ENCODE measurements at places on chromosomes 12 and 14.

DNA sequence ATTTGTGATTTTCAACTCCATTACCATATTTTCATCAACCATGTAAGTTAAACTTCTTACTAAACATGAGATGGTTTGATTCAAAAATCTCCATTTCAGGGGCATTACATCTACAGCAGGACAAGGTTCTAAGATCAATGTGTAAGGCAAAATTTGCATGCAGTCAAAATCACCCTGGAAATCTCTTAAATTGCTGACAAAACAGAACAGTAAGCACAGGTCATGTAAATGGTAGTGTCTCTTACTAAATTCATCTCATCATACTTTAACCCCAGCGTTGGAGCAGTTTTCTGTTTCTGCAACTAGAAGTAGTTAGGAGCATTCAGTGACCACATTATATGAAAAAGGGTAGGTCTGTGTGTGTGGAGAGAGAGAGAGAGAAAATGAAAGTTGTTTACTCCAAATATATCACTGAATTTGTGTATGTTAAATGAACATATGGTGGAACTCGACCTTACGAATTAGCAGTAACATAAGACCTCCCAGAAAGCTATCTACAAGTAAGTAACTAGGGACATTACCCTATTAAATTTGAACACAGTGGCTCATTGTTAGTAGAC lies 227.5 kb downstream of the SSPN start:
- no peak for DNase-seq

GRCh38 chr12:24681570-24681969 lies 267.3 kb downstream of the BCAT1 start:
- DNase-seq, result no peak

DNA sequence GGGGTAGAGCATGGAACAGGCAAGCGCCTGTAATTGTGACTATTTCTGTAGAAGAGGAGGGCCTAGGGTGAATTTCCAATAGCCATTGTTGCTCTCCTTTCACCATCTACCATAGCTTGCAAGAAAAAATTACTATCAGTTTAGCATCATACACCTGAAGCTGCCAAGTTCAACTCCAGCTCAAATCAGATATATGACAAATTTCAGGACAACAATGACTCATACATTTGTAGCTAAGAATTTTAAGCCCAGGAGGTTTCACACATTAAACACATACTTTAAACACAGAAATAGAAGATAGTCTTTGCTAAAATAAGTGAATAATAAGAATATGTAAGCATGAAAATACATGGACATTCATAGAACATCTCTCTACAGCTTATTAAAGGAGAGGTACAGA lies 17.6 kb upstream of the G2E3 start:
- no peak for DNase-seq

DNA sequence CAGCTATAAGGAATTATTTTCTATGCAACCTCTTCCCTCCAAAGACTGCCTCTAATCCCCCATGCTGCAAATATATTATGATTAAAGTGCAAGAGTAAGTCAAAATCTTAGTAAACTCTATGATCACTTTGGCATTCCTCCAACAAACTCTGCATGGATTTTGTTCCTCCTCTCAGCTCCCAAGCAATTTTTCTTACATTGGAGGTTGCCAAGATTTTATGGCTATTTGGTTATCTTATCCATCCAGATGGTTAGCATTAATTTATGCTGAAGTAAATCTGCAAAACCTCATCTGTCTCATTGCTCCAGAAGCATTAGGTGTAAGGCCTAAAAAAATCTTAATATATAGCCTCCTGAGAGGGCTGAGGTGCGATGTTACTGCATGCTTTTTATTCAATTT lies 228.1 kb downstream of the CHST11 start:
- DNase-seq, result no peak

DNA sequence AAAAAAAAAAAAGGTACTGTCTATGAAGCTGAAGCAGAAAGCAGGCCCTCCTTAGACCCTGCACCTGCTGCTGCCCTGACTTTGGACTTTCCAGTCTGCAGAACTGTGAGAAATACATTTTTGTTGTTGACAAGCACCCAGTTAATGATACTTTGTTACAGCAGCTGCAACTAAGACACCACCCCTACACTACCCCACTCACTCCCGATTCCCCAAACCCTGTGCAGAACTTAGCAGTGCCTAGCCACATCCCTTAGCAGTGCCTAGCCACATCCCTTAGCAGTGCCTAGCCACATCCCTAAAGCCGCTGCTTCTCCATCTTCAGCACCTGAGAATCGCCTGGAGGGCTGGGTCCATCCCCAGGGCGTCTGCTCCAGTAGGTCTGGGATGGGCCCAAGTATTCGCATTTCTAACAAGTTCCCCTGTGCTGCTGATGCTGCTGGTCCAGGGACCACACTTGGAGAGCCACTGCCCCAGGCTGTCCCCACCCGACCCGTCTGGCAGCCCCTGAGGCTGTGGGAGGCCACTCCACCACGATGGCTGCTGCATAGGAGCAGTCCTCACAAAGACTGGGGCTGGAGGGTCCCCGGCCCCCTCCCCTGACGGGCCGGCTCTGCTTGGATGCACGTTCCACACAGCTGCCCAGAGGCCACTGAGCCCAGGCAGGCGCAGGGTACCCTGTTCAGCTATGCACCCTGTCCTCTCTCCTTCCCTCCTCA lies 10.8 kb upstream of the PPP1R13B start:
- DNase-seq, result no peak

- no peak for DNase-seq
These were observed 811 bp downstream of the ACYP1 start for GRCh38 chr14:75063013-75063412.

Data from skeletal muscle cell (primary cell).